Heart right ventricle (tissue), 16 donors: ENCODE measurements at places on chromosomes 1 and 21. TPM values are rescaled to one million over a fixed set of nuclear protein-coding genes. Genes with fewer than 3 reads are reported as not detected.

Gene CYP4A22
- not detected for total RNA-seq

Gene SLFNL1
- total RNA-seq: 0.22 TPM

Gene GBP7
- total RNA-seq: not detected

Gene TMEM79
- 0.82 TPM for total RNA-seq

DNA sequence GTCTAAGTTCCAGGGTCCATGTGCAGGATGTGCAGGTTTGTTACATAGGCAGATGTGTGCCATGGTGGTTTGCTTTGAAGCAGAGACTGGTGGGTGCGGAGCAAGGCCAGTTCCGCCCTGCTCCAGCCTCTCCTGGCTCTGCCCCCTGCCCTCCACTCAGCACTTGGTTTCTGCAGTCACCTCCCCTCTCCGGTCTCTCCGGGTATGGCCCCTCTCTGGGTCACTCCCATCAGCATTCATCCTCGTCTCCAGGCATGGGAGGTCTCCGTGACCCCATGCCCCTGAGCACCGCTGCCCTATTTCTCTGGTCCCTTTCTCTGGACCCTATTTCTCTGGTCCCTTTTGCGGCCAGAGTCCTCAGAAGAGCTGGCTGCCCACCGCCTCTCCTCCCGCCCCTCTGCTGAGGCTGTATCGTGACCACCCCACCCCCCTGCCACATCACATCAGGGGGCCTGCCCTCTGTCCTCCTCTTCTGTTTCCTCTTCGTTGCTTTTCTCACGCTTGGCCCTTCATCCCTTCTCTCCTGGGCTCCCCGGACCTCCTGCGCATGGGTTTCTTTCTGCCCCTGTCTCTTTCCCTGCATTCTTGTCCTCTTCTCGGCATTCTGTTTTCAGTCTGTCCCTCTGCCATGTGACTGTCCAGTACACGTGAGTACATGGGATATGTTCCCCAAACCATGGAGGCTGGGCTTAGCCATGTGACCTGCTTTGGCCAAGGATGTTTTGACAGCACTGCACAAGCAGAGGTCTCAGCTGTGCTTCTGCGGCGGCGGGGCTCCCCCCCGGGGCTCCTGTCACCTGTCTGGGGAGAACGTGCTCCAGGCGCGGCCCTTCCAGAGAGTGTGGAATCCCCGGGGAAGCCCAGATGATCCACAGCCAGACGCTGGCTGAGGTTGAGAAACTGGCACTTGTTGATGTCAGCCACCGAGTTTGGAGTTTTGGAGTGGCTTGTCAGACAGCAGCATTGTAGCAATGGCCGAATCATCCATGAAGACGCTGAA is 54.4 kb upstream of the C1orf174 start:
- no peak for DNase-seq

DNA sequence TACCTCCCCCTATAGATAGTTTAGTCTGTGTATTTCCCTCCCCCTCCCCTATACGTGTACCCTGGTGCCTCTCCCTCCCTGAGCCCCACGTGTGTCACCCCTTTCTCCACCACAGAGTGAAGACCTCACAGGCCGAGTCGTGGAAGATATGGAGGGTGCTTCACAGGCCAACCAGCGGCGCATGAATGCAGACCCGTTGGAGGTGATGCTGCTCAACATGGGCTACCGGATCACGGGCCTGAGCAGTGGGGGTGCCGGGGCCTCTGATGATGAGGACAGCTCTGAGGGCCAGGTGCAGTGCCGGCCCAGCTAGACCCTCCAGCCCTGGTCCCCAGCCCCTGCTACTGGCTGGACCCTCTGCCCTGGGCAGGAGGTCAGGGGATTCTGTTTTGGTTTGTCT is 15.9 kb upstream of the TMEM222 start:
- DNase-seq: no peak

GRCh38 chr1:65056866-65057265 is 90.5 kb upstream of the JAK1 start:
- DNase-seq: no peak

GRCh38 chr1:230833511-230833910 is 34.8 kb downstream of the C1orf198 start:
- no peak for DNase-seq

GRCh38 chr1:65791801-65792668 is 660 bp upstream of the PDE4B start:
- DNase-seq: no peak

GRCh38 chr1:6660415-6661049 is 35.9 kb downstream of the THAP3 start:
- no peak for DNase-seq

DNA sequence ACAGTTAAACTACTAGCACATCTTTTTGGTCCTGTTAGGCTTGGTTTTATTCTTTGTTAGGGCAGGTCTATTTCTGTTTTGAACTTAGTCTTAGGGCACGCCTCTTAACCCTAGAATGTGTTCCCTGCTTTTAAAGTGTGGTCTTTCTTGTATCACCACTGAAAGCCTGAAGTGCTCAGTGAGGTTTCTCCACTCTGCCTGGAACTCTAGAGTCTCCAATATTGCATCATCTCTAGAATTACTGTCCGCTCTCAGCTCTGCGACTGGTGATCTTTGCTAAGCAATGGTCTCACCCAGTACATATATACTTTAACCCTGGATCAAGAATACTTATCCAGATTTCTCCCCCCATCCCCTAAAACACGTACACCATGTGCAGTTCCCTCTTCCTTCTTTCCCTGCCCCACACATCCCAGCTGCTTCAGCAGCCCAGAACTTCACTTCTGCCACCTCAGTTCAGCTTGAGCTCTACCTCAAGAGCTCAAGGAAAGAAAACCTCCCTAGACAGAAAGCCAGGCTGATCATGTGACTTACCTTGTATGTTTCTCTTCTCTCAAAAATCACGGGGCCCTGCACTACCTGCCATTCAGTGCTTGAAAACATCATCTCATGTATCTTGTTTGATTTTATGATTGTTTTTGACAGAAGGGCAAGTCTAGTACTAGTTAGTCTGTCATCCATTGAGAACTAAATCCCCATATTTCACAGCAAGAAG is 59.9 kb downstream of the TENT5C start:
- DNase-seq: no peak

GRCh38 chr1:31723828-31724359 is 20.1 kb upstream of the COL16A1 start:
- DNase-seq: peak; percentile 70

DNA sequence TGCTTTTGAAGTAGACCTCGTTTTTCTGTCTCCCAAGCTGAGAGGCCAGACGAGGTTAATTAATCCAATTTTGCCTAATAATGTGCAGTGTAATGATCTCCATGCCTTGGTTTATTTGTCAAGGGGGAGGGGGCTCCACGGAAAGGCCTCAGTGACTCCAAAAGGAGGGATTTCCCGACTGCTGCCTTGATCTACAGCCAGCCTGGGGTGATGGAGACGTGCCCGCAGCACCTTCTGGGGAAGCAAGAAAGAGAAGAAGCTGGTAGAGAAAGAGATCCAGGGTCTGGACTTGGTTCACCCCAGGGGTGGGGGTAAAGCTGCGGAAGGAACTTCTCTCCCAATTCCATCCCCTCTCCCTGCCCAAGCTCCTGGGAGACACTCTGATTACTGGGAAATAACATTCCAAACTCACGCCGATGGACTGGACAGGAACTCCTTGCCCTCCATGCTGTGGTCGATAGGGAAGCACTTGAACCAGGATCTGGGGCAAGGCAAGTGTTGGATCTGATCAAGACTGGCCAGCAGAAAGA is 44.1 kb upstream of the SIM2 start:
- no peak for DNase-seq

DNA sequence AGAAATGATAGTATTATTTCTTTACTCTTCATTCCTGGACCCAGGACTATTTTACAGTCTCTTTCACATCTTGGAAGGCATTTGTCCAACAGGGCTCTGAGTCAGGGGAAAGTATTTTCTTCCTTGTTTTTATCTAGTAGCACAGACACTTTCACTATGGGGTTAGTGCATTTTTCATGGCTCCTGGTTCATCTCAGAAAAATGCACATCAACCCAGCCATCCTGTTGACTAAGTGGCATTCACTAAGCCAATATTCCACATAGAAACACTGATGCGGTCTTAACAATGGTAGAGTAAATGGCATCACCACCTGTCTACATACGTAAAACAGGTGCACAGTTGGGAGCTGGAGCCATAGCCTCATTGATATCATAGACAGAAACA is 87.4 kb upstream of the C1orf21 start:
- DNase-seq: no peak

DNA sequence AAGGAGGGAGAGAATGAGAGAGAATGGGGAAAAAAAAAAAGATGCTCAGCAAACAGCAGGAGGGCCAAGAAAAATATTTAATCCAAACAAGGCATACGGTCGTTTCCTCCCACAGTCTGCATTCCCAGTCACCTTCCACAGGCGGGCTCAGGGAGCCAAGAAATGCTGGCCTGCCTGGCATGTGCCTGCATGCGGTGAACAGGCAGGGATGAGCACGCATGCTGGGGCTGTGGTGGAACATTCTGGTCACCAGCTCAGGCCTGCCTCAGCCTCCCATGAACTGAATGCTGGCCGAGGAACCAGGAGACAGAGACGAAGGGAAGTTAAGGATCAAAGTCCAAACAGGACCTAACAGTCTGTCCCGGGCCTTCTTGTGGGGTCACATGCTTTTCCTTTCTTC is 335.3 kb downstream of the ASTN1 start:
- DNase-seq: no peak
